ENCODE measurements at places on chromosomes 5 and 9.

DNA sequence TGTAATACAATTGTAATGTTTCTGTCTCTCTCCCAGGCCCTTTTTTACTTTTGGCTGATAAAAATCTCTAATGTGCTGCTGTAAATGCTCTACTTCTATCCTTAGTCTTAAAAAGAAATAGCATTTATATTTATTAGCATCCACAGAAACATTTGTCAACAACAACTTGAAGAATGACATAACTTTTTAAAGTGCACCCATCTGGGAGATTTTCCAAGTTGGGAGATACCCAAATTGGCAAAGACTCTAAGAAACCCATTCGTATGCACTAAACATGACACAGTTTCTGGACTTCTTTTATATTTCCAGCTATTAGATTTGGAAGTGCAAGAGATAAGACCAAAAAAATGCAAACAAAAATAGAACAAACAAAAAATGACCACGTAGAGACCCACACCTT is 2287.4 kb upstream of the WWC1 start:
- no peak for DNase-seq

GRCh38 chr9:111795557-111795839 is 761 bp upstream of the SHOC1 start:
- no peak for DNase-seq

- DNase-seq: no peak
Measured at GRCh38 chr9:90926936-90927335, 125.3 kb downstream of the SYK start.

- DNase-seq: no peak
Measured at GRCh38 chr5:122352331-122352730, 40.3 kb downstream of the SNCAIP start.

GRCh38 chr9:107465467-107466451 is 23.8 kb downstream of the KLF4 start:
- peak; percentile 3 for DNase-seq

GRCh38 chr9:89542401-89543021 is 44.6 kb upstream of the SEMA4D start:
- no peak for DNase-seq

- DNase-seq: no peak
Measured at GRCh38 chr9:127088724-127089615, 33.5 kb downstream of the ANGPTL2 start.

GRCh38 chr9:133256686-133257091 is 18.3 kb downstream of the ABO start:
- DNase-seq: no peak

GRCh38 chr5:72955143-72955767 is 586 bp upstream of the FCHO2 start:
- no peak for DNase-seq

DNA sequence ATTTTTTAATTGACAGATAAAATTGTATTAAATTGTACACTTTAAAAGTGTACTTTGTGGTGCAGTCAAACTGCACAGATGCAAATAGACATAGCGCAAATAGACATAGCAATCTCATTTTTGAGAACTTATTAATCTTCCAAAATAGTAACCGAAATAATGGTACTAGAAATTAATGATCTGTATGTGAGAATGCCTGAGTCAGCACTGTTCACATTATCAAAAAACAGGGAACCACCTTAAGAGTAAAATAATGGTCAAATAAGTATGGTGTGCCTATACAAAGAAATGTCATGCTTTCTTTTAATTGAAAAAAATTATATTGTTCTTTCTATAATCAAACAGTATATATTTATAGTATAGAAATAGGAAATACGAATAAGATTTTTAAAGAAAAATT is 461.9 kb downstream of the EFNA5 start:
- DNase-seq: no peak

DNA sequence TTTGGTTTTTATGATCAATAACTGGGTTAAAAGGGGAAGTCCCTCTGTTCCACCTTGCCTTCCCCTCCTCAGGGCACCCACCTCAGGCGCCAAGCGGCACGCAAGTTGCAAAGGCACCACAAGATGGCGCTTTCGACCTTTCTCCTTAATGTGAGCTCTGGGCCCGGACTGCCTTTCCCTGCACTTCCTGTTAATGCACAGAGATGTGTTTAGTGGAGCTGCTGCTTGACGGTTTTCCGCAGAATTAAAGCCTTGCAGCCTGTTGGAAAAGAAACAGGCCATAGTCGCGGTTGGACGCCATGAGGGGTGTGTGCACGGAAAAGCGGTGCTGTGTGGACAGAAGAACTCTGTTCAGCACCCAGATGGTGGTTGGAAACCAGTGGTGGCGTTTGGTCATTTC is 17.9 kb downstream of the CXCL14 start:
- DNase-seq: peak; percentile 62

GRCh38 chr5:141485321-141486055 is 658 bp downstream of the PCDHGC4 start:
- DNase-seq: no peak

DNA sequence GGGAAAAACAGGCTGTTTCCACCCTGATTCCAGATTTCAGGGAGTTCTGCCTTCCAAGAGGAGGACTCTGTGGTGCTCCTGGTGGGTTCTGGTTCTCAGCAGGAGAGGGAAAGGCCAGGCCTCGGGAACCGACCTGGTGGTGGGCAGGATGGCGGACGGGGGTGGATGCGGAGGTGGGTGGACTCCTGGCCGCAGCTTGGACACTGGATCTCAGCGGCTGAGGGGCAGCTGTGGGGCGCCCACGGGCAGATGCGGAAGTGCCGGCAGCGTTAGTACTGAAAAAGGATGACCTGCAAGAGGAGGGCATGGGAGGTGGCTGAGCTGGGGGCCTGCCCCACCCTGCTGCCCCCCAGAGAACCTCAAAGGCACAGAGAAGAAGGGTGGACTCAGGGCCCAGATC is 24.3 kb downstream of the LHX6 start:
- DNase-seq: no peak

GRCh38 chr5:37668524-37669047 is 171.3 kb downstream of the GDNF start:
- no peak for DNase-seq

- DNase-seq: no peak
Measured at GRCh38 chr9:133428617-133429101, 6.5 kb downstream of the ADAMTS13 start.

- DNase-seq: no peak
Measured at GRCh38 chr5:180739271-180739670, 587 bp downstream of the OR2Y1 start.

GRCh38 chr9:125749951-125750626 is 2.9 kb downstream of the PBX3 start:
- DNase-seq: no peak

GRCh38 chr9:91532325-91532724 is 108.7 kb upstream of the NFIL3 start:
- no peak for DNase-seq

GRCh38 chr5:119792161-119792799 is 162.9 kb downstream of the FAM170A start:
- DNase-seq: no peak

DNA sequence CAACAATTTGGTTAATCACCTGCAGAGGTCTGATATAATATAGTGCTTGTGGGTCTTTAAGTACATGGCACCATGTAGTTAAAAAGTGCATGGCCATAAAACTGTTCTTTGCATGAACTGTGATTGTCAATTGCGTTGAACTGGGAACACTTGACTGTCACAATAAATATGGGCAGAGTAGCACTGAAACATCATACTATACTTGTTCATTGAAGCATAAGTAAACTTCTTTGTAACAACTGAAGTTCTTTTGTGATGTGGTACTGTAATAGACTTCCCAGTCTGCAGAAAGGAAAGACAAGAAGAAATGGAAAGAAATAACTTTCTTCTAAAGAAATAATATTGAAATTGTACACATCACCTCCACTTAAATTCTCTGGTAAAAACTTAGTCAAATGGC is 9.8 kb upstream of the NTRK2 start:
- no peak for DNase-seq

- DNase-seq: no peak
Measured at GRCh38 chr9:95504053-95504963, 12.5 kb downstream of the PTCH1 start.

- DNase-seq: no peak
Measured at GRCh38 chr5:1507014-1507375, 16.8 kb downstream of the LPCAT1 start.

DNA sequence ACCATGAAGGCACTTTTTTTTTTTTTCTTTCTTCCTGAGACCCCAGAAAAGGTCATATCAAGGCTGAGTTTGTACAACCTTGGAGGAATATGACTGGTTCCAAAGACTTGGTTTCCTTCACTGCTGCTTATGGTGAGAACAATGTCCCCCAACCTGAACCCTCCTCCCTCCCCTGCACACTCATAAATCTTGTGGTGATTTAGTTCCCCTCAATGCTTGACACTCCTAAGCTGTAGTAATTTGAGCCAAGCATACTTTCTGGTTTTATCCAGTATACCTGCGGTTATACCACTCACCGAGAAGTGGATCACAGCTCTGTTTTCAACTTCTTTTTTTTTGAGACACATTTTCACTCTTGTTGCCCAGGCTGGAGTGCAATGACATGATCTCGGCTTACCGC is 149.9 kb upstream of the KLF4 start:
- DNase-seq: no peak

GRCh38 chr9:121592265-121592664 is 59.2 kb upstream of the DAB2IP start:
- DNase-seq: no peak

DNA sequence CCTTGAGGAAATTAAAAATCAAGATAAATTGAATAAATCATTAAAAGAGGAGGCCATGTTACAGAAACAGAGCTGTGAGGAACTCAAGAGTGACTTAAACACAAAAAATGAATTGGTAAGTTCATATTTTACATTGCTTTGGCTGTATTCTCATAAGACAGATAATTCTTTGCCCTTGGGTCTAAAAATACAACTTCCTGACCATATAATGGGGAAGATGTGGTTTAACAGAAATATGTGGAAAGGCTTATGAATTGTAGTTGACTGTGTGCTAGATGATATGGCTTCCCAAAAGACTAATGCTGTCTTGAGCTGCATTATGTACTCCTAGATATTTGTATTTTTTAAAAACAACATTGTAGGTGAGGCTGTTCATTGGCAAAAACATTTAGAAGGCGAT is 33.1 kb downstream of the CNTRL start:
- no peak for DNase-seq

- no peak for DNase-seq
Measured at GRCh38 chr9:27792971-27793689, 219.8 kb upstream of the C9orf72 start.

- DNase-seq: no peak
Measured at GRCh38 chr5:93360436-93361088, 220.5 kb downstream of the NR2F1-AS1 start.

GRCh38 chr5:43622074-43622473 is 19.1 kb downstream of the NNT start:
- no peak for DNase-seq

DNA sequence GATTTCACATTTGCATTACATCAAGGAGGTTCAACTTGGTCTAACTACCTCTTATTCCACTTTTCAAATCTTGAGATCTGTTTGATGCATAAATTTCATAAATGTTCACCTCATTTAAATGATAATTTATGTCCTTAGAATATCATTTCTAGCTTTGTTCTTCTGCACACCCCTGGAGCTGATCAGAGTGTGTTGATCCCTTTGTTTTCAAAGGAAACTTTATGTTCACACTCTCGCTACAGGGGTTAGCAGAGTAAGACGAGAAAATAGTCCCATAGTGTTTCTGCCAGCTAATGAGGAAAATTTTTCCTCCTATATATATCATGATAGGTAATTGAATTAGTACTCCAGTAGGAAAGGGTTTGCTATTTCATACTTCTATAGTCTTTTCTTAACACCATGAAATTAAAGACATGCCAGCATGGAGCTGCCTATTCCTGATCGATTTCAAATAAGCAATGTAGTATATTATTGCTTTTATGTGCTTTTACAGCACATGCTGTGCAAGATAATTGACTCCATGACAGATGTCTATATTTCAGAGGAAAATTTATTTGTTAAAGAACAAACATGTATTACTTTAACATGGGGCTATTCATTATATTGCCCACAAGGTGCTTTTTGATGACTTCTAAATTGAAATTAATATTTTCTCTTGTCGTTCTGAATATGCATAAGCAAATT is 4.8 kb upstream of the PAM start:
- no peak for DNase-seq

DNA sequence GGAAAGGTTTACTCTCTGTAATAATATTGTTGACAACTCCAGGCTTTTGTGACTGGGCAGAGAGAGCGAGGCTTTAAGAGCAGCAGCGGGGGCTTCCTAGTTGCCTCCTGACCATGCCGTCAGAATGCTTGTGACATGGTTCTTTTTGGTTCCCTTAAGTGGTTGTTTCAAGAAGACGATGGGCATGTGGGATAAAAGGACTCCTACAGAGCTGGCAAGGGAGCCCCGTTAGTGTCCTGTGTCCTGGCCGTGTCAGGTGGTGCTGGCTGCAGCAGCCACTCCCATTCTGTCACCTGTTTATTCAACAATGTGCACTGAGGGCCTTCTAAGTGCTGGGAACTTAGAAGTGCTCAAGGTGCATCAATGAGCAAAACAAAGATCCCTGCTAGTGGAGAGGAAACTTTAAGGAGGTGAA is 19.7 kb downstream of the LCP2 start:
- DNase-seq: no peak

- no peak for DNase-seq
Measured at GRCh38 chr5:38445374-38446028, 110.9 kb downstream of the LIFR start.

DNA sequence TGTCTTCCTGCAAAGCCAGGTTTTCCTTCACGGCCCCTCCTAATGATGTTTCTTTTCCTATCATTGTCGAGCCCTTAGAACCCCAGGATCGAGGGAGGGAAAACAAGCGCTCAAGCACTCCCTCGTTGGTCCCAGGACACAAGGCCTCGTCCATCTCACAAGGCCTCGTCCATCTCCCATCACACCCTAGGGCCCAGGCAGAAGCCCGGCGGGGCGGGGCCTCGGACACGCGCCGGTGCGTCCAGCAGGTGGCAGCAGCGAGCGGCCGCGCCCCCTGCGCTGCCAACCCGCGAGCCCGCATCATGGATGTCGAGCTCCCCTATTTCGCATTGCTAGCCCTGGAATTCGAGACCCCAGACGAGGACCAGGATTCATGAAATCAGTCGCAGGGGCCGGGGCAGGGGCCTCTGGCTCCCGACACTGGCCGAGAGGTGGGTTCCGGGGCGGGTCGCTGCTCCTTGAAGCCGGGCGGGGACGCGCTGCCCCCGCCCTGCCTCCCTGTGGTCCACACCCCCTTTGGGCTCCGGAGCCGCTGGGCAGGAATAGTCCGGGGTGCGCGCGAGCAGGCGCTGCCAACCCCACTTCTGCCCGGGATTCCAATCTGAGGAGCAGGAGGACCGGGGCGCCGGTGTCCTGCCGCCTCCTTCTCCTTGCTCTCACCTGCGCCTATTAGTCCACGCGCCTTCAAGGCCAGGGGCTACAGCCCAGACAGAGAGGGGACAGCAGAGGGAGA is at the start of gene ABLIM3:
TSS of gene ABLIM3 (plus strand) at position 270 of the 733 bp plus-strand sequence. CDS start 603 bp downstream, outside the sequence.
- peak; percentile 75 for DNase-seq

DNA sequence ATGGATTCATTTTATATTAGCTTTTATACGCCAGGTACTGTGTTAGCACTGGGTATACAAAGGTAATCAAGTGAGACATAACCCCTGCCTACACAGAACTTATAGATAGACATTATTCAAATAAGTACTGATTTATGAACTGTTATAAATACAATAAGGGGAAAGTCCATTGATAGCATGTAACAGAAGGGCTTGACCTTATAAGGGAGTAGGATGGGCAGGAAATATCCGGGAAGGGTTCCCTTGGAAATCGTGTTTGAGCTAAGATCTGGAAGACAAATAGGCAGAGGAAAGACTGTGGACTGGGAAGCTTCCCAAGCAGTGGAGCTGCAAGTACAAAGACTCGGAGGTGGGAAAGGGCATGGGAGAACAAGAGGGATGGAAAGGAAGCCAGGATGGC is 111.5 kb downstream of the WDR41 start:
- no peak for DNase-seq

GRCh38 chr5:97136475-97136874 is 5.9 kb downstream of the LIX1 start:
- no peak for DNase-seq
